Activated CD8-positive, alpha-beta memory T cell treated with anti-CD3 and anti-CD28 coated beads for 1 hour (primary cell): ENCODE measurements at places on chromosomes 5 and 9.

- DNase-seq: no peak
Observed at GRCh38 chr5:59328709-59329296, 564.7 kb downstream of the PDE4D start.

DNA sequence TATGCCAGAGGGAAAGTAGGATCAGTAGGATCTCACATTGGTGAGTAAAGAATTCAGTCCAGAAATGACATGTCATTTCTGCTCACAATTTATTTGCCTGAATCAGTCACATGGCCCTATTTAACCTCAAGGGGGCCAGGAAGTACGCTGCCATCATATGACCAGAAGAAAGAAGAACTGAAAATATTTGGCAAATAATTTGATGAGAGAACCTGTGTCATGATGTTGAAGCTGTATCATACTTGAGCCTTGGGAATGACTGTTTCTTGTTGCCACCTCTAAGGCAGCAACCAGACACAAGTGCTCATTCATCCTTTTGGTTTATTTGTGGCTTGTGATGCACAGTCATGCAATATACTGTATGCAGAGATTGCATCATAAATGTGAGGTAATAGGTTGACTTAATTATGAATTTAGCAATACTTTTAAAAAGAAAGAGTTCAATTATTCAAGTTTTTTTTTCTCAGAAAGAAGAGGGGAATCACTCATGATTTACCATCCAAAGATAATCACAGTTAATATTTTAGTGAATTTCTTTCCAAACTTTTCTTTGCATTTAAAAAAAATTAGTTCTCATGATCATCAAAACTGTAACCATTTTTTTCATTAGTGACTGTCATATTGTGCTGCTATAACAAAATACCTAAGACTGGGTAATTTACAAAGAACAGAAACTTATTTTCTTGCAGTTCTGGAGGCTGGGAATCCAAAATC, 8.2 kb upstream of the ZFYVE16 start:
- no peak for DNase-seq

GRCh38 chr5:116766470-116766947, 191.9 kb upstream of the SEMA6A start:
- no peak for DNase-seq

GRCh38 chr9:106065136-106065535, 370.8 kb downstream of the TMEM38B start:
- no peak for DNase-seq

GRCh38 chr9:89576404-89576839, 28.4 kb upstream of the GADD45G start:
- no peak for DNase-seq

DNA sequence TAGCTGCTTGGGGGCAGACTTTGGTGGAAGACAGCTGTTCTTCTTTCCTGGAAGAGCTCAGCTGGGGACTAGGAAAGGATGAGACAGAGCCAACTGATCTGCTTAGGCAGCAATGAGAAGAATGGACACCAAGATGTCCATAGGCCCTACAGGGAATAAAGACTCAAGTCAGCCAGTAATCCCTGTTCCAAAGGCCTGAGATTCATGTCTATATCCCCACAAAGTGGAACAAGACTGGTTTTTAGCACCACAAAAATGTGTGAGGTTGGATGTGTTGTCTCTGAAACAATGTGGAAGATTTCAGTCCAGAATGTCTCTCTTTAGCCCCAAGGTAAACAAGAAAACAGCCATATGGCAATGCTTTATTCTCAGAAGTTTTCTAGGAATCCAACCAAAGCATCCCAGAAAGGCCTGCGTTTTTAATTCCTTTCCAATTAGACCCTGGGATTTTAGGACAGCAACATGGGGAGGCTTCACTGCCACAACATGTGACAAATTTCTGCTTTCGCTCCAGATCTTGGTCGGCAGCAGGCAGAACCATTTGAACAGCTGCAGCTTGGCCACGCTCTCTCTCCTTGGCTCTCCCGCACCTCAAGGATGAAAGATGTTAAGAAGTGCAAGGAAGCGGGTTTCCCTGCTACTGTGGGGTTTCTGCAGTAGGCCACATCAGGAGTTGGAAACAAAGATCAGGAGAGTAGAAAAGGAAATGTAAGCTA, 245.1 kb downstream of the FSTL4 start:
- no peak for DNase-seq

- DNase-seq: no peak
Observed at GRCh38 chr9:655875-656274, 185.6 kb upstream of the DMRT1 start.

- DNase-seq: no peak
Observed at GRCh38 chr5:137280656-137281055, 218.5 kb downstream of the SPOCK1 start.

- no peak for DNase-seq
Observed at GRCh38 chr9:88106492-88106891, 31.8 kb downstream of the SPATA31C2 start.

GRCh38 chr5:6349387-6349786, 29.0 kb downstream of the MED10 start:
- no peak for DNase-seq
